ENCODE measurements at places on chromosomes 2 and 18.

- DNase-seq = no peak
These were observed 171.8 kb downstream of the ICOS start for GRCh38 chr2:204108330-204108751.

DNA sequence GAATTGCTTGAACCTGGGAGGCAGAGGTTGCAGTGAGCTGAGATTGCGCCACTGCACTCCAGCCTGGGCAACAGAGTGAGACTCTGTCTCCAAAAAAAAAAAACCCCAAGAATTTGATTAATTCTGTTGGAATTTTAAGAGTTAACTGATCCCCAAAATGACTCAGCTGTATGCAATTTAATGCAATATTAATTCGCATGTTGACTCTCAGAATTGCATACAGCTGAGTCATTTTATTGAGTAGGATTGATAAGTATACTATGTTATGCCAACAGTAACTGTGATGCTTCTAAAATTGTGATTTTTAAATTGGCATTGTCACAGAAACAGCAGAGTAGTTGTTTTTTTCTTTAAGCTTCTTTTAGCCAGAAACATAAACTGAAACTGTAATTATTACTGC lies 19.6 kb downstream of the MSH2 start:
- DNase-seq = no peak

GRCh38 chr18:79283929-79284328 lies 111.8 kb upstream of the NFATC1 start:
- no peak for DNase-seq

DNA sequence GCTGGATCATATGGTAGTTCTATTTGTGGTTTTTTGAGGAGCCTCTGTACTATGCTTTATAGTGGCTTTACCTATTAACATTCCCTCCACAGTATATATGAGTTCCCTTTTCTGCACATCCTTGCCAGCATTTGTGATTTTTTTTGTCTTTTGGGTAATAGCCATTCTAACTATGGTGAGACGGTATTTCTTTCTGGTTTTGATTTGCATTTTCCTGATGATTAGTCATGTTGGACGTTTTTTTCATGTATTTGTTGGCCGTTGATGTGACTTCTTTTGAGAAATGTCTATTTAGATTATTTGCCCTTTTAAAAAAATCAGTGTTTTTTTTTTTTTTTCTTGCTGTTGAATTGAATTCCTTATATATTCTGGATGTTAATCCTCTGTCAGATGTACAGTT lies 31.1 kb downstream of the ACTR3 start:
- no peak for DNase-seq

DNA sequence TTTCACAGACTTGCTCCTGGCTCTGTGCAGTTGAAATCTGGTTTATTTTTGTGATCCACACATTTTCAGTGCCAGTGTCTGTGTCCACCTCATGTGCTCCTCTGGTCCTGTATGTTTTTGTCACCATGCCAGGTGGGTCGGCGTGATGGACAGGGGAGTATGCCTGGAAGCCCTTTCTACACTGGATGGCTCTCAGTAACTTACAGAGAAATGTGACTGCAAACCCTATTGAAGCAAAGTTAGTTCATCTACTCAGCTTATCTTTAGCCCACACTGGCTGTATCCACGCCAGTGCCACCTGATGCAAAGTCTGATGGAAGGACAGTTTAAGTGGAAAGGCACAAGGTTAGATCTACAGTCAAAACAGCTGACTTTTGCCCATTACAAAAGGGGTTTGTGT lies 4.3 kb downstream of the IMPA2 start:
- DNase-seq = no peak

GRCh38 chr2:217418090-217418489 lies 558.2 kb upstream of the TNP1 start:
- no peak for DNase-seq

- no peak for DNase-seq
These were observed 249.3 kb upstream of the GULP1 start for GRCh38 chr2:188042412-188042811.

- no peak for DNase-seq
These were observed 29.7 kb upstream of the APCDD1 start for GRCh38 chr18:10424585-10425307.

GRCh38 chr2:72155737-72156136 lies 8.1 kb upstream of the CYP26B1 start:
- DNase-seq = no peak

DNA sequence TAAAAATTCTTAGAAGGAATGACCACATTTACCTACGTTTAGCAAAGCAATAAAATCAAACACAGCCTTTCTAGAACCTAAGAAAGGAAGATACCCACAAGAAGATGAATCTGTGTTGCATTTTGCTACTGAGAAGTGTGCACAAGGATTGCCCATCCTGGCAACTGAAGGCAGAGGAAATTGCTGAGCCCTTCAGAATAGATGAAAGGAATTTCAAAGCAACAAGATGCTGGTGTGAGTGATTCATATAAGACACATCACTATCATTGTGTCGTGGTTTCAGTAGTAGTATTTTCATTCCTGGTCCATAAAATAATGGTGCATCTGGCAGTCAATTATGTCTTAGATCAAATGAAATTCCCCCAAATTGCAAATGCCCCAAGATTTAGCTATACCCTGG lies 48.4 kb upstream of the ANKRD44 start:
- no peak for DNase-seq

DNA sequence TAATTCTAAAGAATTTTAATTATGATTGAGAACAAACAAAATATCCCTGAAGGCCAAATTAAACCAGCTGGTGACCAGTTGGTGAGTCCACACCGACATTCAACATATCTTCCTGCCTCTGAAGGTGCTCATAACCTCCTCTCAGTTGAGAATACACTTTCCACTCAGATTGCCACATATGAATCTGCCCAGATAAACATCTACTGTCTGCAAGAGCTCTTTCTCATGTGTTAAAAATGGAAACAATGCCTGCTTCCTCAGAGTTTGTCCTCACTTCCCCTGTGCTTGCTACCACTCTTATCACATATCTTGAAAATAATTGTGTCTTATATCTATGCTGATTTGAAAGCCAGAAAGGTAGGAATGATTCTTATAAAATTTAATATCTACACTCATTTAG lies 177.7 kb upstream of the GULP1 start:
- DNase-seq = no peak

GRCh38 chr2:204260162-204260877 lies 285.0 kb upstream of the PARD3B start:
- DNase-seq = no peak

GRCh38 chr2:34408100-34408499 lies 809.0 kb upstream of the FAM98A start:
- DNase-seq = no peak

DNA sequence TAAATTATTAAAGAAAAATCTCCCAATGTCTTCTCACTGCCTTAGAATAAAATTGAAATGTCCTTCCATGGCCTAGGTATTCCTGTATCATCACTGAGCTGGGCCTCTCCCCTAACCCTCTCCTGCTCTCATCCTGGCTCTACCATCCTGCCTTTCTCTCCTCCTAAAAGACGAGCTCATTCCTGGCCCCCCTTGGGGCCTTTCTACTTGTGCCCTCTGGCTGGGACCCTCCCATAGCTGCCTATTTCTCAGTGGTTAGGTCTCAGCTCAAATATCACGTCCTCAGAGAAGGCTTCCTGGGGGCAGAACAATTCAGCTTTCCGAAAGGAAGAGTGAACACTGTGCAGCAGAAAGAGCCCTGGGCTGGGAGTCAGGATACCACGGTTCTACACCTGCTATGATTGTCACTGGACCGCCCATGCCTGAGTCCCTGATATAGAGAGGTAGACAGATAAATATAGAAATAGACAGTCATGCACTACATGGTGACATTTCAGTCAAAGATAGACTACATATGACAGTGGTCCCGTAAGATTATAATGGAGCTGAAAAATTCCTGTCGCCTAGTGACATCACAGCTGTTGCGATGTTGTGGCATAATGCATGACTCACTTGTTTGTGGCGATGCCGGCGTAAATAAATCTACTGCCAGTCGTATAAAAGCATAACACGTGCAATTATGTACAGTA lies 9.4 kb downstream of the DNPEP start:
- no peak for DNase-seq

DNA sequence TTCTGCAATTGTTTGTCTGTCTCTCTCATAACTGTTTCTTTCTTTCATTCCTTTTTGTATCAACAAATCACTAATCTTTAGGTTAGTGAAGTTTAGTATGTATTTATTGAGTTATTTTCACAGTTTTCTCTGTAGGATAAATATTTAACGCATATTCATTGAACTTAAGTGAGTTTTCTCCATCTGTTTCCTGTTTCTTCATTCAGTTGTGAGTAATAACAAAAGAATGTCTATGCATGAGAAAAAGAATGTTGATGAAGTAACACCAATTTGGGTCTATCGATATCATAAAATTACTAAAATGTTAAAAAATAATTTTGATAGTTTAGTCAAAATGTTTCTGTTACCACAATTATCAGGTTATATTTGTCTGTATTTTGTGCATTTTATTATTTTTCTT lies 948.0 kb downstream of the DSC3 start:
- DNase-seq = no peak

GRCh38 chr2:6605836-6606505 lies 259.7 kb downstream of the CMPK2 start:
- no peak for DNase-seq

- no peak for DNase-seq
These were observed 193.3 kb upstream of the VWC2L start for GRCh38 chr2:214217599-214217998.

DNA sequence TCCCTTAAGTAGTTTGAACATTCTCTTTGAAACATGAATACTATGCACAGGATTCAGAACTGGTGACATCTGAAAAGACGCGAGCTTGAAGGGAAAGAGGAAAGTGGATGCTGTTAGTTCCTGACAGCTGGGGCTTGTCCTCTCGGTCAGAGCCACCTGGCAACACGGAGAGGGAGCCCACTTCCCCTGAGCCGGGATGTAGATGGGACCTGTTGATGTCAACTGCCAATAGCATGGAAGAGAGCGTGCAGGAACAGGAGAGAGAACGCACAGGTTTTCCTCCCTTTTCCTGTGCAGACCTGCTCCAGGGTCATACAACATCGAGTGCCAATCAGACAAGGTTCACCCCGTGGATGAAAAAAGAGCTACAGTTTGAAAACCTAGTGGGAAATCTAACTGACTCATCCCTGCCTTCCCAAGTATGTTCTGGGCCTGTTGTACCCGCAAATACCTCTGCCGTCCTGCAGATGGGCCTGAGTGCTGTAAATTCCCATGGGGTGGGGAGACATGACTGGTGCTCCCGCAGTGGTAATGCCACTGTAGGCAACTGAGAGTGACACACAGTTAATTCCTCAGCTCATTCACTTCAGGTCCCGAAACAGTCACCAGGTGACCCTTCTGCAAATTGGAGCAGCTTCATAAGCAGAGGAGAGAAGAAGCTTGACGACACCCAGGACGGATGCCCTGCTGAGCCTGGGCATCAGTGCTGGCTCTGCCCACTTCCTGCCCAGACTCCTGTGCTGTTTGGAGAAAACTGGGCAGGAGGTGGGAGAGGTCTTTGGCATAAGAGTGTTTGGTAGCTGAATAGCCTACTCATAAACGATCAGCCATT lies 13.9 kb upstream of the MBP start:
- DNase-seq = no peak

- no peak for DNase-seq
These were observed 129.1 kb downstream of the MYO3B start for GRCh38 chr2:170307052-170307451.

- no peak for DNase-seq
These were observed 110.4 kb downstream of the DTNA start for GRCh38 chr18:34820360-34821065.

GRCh38 chr2:205267323-205267722 lies 415.0 kb upstream of the NRP2 start:
- DNase-seq = no peak

- no peak for DNase-seq
These were observed 57.9 kb upstream of the CD226 start for GRCh38 chr18:70005580-70005979.

- no peak for DNase-seq
These were observed 87.4 kb upstream of the CAPN13 start for GRCh38 chr2:30894498-30895119.

DNA sequence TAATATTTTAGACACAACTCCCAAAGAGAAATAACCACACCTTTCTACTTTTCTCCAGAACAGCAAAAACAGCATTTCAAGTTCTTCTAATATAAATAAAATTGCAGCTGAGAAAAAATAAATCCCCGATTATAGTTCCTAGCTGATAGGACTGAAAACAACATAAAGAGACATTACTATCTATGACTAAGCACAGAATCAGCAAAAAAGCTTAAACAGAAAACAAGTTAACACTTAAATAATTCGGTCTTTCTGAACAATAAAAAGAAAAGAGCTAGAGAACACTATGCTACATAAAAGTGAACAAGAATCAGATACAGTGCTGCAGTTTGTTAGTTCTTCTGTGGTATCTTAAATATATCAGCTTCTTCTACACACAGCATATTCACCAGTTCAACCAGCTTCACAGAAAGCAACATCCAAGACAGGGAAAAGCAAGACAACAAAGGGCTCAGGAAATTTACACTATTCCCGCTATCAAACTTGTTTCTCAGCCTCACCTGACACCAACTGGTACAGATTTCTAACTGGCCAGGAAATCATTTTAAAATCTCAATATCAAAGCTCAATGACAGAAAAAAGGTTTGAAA lies 28.6 kb downstream of the FEZ2 start:
- no peak for DNase-seq

- no peak for DNase-seq
These were observed 270.6 kb upstream of the TANK start for GRCh38 chr2:160889439-160890170.
